Stimulated activated CD4-positive, alpha-beta T cell treated with anti-CD3 and anti-CD28 coated beads, Interleukin-1b, Interleukin-23, amount 100 ng/mL, for 1 hour (primary cell): ENCODE measurements at places on chromosomes 16 and 17.

GRCh38 chr16:47624563-47624962 is 163.4 kb downstream of the PHKB start:
- no peak for DNase-seq

GRCh38 chr17:8894673-8895578 is 27.5 kb upstream of the PIK3R6 start:
- peak; percentile 27 for DNase-seq

- DNase-seq: no peak
These were observed 157.8 kb downstream of the CDH13 start for GRCh38 chr16:82784573-82784968.

DNA sequence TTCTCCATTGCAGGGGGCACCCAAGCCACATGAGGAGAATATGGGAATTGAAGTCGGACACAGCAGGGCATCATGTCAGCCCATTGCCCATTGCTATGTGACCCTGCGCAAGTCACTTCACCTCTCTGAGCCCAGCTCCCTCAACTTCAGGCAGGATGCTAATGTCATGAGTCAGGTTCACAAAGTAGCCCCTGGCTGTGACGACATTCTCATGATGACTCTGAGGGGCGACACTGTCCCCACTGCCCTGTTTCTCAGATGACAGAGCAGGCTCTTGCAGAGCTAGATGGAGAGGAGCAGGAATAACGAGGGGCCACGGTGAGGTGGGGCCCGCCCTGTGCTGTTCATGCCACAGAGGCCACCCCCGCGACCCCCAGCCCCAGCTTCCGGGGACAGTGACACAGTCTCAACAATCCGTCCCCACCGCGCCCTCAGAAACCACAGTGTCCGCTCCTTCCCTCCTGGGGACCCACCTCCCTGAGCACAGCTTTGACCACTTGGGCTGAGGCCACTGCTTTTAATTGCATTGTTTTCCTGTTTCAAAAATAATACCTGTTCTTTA is 13.2 kb upstream of the ZNF469 start:
- no peak for DNase-seq

DNA sequence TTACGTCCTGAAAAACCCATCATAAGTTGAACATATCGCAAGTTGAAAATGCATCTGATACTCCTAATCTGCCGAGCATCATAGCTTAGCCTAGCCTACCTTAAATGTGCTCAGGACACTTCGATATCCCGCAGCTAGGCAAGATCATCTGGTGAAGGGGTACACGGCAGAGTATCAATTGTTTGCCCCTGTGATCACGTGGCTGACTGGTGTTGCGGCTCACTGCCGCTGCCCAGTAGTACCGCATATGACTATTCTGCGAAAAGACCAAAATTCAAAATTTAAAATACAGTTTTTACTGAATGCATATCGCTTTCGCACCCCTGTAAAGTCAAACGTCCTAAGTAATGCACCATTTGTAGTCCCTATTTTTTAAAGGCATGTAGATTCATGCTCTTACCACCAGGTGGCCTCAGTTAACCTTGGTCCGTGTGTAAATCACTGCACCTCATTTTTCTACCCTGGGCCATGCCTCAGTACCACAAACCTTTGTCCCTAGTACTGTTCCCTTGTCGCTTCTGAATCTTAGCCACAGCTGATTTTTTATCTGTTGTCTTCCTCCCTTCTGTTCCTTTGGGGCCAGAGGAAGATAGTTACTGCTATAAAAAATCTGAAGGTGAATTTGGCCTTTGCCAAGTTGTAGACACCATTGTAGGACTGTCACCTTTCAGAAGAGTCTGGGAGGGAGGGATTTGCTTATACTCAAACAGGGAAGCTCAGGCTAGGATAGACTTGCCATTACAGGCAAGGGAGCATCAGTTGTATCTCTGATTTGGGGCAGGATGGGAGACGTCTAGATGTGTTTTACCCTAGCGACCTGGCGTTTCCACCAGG is 34.4 kb downstream of the WWP2 start:
- no peak for DNase-seq
